ENCODE measurements at places on chromosomes 1 and 21.

DNA sequence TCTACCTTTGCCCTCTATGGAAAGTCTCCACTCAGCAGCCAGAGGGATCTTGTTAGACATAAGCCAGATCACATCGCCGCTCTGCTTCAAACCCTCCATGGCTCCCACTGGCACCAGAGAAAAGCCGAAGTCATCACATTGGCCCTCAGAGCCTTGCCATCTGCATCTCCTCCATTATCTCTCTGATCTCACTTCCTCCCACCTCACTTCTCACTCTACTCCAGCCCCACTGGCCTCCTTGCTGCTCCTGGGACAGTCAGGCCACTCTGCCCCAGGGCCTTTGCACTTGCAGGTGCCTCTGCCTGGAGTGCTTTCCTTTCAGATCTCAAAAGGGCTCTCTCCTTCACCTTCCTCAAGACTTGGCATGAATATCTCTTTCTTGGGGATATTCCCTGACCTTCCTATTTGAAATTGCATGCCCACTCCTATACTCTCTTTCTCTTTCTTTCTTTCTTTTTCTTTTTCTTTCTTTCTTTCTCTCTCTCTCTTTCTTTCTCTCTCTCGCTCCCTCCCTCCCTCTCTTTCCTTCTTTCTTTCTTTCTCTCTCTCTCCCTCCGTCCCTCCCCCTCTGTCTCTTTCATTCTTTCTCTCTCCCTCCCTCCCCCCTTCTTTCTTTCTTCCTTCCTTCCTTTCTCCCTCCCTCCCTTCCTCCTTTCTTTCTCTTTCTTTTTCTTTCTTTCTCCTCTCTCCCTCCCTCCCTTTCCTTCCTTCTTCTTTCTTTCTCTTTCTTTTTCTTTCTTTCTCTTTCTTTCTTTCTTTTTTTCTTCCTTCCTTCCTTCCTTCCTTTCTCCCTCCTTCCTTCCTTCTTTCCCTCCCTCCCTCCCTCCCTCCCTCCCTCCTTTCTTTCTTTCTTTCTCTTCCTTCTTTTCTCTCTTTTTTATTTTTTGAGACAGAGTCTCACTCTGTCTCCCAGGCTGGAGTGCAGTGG, 96.0 kb upstream of the CASZ1 start:
- DNase-seq, result no peak

DNA sequence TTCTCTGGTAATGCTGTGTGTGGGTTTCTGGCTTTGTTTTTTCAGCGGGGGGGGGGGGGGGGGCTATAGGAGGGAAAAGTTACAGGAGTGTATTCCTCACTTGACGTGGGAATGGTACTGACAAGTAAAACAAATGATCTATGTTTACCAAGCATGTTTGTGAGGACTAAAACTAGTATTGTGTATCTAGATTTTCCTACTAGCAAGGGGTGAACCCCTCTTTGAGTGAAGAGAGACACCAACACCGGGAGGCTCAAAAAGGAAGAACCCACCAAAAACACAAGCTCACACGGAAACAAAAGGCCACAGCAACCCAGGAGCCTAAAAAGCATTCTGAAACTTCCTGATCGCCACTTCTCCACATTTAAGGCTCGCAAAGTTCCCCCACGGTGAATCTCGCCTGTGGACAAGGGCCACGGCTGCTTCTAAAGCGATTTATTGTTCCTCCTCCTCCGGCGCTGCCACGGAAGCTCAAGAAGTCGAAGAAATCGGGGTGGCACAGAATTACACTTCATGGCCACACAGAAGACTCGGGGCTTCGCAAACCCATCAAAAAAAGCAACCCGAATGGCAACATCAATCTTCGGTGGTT, 703 bp downstream of the PUM1 start:
- peak; percentile 52 for DNase-seq

- no peak for DNase-seq
Measured at GRCh38 chr1:48106049-48106448, 108.9 kb upstream of the TRABD2B start.

DNA sequence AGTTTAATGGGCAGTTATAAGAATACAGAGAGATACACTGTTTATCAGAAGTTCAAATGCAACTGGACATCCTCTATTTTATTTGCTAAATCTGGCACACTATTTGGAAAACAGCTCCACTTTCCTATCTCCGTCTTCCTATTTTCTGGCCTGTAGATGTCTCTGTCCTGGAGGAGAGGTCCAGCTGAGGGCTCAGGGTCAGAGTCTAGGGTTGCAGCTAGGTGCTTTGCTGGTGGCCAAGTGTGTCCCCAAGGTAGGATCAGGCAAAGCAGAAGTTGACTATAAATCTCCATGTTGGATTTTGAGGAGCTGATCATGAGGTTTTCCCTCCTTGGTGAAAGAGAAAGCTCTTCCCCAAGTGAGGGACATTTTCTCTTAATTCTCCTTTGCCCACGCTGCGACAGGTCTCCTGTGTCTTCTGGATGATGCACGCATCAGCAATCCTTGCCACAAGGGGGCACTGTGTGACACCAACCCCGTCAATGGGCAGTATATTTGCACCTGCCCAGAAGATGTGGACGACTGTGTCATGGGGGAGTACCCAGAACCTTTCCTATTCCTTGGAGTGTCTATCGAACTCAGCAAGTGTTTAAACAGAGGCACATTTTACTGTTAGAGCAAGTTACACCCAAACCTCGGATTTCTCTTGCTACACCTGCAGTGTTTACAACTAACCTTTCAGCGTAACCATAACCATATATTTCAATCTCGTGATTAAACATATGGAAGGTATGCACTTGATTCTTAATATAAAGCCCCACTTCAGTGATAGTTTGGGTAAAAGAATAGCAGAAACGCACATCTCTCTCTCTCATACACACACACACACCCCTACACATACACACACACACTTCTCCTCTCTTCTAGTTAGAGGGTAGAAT, 10.2 kb downstream of the ADAM30 start:
- no peak for DNase-seq

GRCh38 chr1:3258386-3259003, 189.5 kb downstream of the PRDM16 start:
- DNase-seq, result peak; percentile 40

GRCh38 chr1:56547977-56548376, 31.4 kb downstream of the PLPP3 start:
- no peak for DNase-seq

DNA sequence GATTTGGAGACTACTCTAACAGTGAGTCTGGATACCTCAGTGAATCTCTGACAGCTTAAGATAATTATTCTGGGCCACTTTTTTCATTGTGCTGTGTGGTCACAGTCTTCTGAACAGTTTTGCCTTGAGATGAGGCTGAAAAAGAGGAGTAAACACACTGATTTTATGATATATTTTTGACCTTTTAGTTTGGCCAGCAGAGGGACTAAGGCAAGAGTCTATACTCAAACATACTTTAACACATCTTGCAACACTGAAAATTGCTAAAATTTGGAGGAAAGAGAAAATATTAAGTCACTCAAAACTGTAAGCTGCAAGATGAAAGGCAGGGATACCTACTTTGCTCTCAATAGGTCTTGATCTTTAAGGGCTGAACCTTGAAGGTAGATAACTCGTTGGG, 182.7 kb downstream of the KCNT2 start:
- DNase-seq, result no peak

DNA sequence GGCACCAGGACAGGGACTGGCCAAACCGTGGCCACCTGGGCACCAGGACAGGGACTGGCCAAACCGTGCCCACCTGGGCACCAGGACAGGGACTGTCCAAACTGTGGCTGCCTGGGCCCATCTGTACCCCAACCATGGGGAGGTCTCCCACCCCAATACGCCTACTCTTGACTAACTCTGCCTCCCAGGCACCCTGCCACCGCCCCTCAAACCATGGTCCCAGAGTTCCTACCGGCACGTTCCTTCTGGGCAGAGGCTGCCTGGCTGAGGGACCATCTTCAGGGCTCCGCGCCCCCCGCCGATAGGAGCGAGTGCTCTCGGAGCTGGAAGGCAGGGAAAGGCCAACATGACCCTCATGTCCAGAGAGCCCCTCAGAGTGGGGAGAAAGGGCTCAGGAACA, 6.3 kb upstream of the TCEA3 start:
- DNase-seq, result no peak

DNA sequence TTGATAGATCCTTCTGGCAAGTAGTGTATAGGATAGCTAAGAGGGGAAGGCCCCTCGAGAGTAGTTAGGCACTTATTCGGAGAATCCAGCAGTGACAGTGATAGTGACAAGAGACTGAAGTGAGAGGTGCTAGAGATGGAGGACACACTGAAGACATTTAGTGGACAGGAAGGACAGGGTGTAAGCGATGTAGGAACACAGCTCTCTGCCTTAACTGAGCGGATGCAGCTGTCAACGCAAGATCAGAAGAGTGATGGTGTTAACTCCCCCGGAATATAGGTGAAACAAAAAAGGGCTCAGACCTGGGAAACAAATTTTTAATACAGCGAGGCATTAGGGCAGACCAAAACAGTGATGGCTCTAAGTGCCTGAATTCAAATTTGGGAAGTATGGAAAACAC, 15.8 kb downstream of the SOD1 start:
- DNase-seq, result no peak

DNA sequence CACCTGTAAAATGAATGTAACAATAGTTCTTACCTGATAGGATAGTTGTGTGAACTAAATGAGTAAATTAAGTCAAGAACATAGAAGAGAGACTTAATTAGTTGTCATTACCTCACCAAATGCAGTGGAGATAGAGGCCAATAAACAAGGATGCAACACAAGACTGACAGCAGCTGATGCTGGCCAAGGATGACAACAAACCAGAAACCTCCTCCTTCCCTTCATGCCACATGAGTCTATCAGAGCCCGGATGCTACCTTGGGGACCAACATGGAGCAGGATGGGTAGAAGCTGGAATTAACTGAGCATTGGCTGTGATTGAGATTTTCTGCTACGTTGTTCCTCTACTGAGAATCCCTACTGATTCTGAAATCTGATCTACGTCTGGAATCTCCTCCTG, 30.3 kb upstream of the USP1 start:
- no peak for DNase-seq

GRCh38 chr1:81228926-81229325, 571.8 kb upstream of the ADGRL2 start:
- no peak for DNase-seq

All from spinal cord (tissue), 10 donors.